T47D (cell line): ENCODE measurements at places on chromosomes 5 and 9.

DNA sequence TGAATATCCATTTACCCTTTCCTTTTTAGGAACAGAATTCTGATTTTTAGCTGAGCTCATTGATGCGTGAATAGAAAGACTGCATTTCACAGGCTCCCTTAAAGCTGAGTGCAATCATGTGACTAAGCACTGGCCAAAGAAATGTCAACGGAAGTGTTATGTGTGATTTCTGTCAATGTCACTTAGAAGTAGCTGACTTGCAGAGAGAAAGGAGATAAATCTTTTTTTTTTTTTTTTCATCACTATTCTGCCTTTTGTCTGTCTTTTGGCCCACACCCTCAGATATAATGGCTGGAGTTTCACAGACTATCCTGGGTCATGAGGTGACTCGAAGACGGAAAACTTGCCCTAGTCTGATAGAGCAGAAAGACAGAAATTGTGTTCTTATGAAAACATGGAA is 39.3 kb upstream of the SLC27A6 start:
- DNase-seq = no peak

GRCh38 chr9:37938121-37938891 is 34.4 kb upstream of the SLC25A51 start:
- no peak for DNase-seq

DNA sequence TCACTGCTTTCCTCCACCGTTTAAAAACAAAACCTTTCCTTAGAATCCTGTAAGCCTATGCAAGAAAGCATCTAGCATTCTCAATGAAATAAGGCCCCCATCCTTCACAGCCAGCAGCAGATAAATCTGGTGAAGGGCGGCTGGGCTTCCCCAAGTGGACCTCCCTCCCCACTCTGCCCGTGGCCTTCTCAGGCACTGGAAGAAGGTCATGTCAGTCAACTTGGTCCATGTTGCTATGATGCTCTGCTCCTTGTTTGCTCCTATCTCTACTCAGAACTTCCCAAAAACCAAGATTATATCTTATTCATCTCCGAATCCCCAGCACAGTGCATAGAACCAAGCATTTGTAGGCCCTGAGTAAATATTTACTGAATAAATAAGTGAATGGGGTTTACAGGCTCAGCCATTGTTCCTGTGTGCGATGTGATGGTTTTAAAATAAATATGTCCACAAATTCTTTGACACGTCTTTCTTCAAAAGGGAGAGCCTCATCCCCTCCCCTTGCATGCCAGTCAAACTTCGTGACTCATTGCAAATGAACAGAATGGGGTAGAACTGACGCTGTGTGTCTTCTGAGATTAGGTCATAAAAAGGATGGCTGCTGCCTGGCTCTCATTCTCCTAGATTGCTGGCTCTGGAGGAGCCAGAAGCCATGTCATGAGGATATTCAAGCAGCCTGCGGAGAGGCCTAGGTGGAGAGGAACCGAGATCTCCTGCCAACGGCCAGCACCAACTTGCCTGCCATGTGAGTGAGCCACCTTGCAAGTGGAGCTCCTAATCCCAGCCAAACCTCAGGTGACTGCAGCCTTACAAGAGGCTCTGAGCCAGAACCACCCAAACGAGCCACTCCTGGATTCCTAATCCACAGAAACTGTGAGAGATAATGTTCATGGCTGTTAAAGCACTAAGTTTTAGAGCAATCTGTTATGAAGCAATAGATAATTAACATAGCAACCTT is 70.5 kb downstream of the MED27 start:
- DNase-seq = peak; percentile 57

- DNase-seq = no peak
Measured at GRCh38 chr9:19269582-19269981, 39.1 kb downstream of the DENND4C start.

- no peak for DNase-seq
Measured at GRCh38 chr9:122936883-122937282, 3.9 kb upstream of the RABGAP1 start.

- DNase-seq = no peak
Measured at GRCh38 chr9:6961845-6962522, 204.2 kb downstream of the KDM4C start.
